T-cell (primary cell): ENCODE measurements at places on chromosomes 11 and 22.

- no peak for DNase-seq
These were observed 100.0 kb upstream of the GRAMD1B start for GRCh38 chr11:123330071-123330470.

GRCh38 chr22:47218671-47219070, 456.2 kb downstream of the TBC1D22A start:
- DNase-seq = no peak

GRCh38 chr11:20388096-20389055, 860 bp downstream of the PRMT3 start:
- no peak for DNase-seq

- DNase-seq = no peak
These were observed 12.9 kb downstream of the TCP11L1 start for GRCh38 chr11:33052231-33052630.
